ENCODE measurements at places on chromosomes 16 and 17. TPM values are rescaled to one million over a fixed set of nuclear protein-coding genes. Genes with fewer than 3 reads are reported as not detected.

DNA sequence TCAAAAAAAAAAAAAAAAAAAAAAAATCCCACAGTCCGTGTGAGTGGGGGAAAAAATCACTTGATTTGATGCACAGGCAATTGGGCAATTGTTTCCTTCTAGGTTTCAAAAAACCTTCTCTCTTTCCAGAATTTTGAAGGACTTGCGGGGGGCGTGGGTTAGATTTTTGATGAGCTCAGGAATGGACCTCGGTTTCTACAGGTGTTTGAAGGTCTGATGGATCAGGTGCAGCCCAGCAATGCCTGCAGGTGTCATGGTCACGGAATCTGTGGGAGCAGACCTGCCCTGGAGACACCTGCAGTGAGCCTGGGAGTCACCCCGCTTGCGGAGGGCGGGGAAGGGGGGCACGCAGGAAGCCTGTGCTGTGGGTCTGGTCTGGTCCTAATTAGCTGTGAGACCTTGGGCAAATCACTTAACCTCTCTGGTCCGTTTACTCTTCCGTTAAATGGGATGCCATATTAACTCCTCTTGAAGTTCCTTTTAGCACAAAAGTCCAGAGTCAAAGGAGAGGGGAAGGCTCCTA, 174.2 kb downstream of the IRF8 start:
- no peaks in the 10 kb centered on the region for H3K27me3 ChIP-seq
- no peak for DNase-seq
- no peak overlapping the region for H3K27ac ChIP-seq
- no peaks in the 10 kb centered on the region for H3K36me3 ChIP-seq

Gene ARHGDIG
- not detected for total RNA-seq

Gene FBXL16
- total RNA-seq: not detected

Gene USP36
- 111 TPM for total RNA-seq

Gene TNFRSF17
- not detected for total RNA-seq

- H3K36me3 ChIP-seq: no peaks in the 10 kb centered on the region
- H3K27ac ChIP-seq: no peak overlapping the region
- no peaks in the 10 kb centered on the region for H3K4me1 ChIP-seq
These were observed 1502.9 kb downstream of the CDH11 start for GRCh38 chr16:63618896-63619485.

DNA sequence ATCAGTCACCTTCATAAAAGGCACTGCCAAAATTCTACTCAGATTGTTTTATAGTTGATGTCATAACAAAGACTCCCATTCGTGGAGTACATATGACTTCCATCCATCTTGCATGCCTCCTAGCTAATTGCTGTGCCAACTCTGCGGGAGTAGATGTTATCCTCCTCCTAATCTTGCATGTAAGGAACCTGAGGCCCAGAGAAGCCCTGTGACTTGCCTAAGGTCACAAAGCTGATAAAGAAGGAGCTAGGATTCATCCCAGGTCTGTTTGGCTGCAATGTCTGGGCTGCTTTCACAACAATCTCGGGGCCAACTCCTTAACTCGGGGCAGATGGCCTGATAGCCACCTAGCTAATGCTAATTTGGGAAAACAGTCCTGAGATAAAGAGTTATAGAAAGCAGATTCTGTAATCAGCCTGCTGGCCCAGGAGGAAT, 87.3 kb downstream of the YPEL2 start:
- H3K27me3 ChIP-seq: no peaks in the 10 kb centered on the region
- H3K36me3 ChIP-seq: no peaks in the 10 kb centered on the region
- DNase-seq: no peak
- H3K4me3 ChIP-seq: no peak overlapping the region

GRCh38 chr16:60788631-60789030, 1247.6 kb downstream of the CDH8 start:
- H3K4me1 ChIP-seq: no peaks in the 10 kb centered on the region
- H3K27me3 ChIP-seq: no peaks in the 10 kb centered on the region
- no peak overlapping the region for H3K27ac ChIP-seq
- DNase-seq: no peak
- H3K4me3 ChIP-seq: no peak overlapping the region
- H3K36me3 ChIP-seq: no peaks in the 10 kb centered on the region

Gene KRT16
- 31.9 TPM for total RNA-seq

DNA sequence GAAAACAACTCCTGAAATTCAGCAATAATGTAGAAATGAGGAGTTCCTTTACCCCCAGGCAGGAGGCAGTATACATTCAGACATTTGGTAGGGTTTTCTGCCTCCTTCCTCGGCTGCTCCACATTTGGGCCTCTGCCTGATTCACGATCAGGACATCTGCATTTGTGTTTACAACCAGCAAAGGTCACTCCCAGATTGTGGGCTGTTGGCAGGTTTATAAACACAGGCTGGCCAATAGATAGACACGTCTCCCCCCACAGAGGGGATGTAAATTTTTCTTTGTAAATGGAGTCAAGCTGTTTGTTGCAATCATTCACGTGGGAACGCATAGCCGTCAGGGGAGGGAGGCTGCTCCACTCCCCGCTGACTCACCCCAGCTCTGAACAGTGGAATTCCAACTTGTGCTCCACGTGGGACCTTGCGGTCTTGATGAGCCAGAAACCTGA, 252.1 kb upstream of the N4BP1 start:
- H3K36me3 ChIP-seq: no peaks in the 10 kb centered on the region
- no peaks in the 10 kb centered on the region for H3K27me3 ChIP-seq
- no peak overlapping the region for H3K27ac ChIP-seq
- H3K4me1 ChIP-seq: no peaks in the 10 kb centered on the region
- DNase-seq: no peak

- H3K36me3 ChIP-seq: no peaks in the 10 kb centered on the region
- peak; percentile 56 for DNase-seq
- no peaks in the 10 kb centered on the region for H3K27me3 ChIP-seq
- H3K4me3 ChIP-seq: no peak overlapping the region
- H3K4me1 ChIP-seq: peaks cover 7% of the 10 kb centered on the region
These were observed 2.6 kb upstream of the NTN1 start for GRCh38 chr17:9018726-9019125.
